ENCODE measurements at places on chromosomes 2 and 18.

DNA sequence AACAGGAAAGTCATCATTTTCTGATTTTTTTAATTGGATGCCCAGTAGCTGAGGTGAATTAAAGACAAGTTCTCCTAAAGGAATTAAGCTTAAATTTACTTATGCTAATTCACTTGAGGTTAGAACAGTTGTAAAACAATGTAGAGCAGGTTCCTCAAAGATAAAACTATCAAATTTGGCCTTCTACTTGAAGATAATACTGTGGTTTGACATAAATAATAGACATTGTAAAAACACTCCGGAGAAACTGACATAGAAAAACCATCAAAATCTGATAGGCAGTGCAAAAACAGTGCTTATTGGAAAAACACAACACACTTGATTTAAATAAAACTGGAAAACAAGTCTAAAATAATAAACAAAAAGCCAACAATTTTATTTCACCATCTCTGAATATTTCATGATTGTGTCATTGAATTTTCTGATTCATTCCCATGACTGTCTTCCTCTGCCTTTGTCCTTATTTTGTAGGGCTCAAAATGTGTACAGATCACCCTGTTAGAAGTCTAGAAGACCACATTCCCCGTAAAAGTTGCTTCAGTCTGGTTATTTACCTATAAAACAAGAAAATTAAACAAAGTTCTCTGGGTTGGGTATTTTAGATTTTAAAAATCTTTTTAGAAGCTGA lies 28.3 kb upstream of the SLC40A1 start:
- DNase-seq, result no peak

DNA sequence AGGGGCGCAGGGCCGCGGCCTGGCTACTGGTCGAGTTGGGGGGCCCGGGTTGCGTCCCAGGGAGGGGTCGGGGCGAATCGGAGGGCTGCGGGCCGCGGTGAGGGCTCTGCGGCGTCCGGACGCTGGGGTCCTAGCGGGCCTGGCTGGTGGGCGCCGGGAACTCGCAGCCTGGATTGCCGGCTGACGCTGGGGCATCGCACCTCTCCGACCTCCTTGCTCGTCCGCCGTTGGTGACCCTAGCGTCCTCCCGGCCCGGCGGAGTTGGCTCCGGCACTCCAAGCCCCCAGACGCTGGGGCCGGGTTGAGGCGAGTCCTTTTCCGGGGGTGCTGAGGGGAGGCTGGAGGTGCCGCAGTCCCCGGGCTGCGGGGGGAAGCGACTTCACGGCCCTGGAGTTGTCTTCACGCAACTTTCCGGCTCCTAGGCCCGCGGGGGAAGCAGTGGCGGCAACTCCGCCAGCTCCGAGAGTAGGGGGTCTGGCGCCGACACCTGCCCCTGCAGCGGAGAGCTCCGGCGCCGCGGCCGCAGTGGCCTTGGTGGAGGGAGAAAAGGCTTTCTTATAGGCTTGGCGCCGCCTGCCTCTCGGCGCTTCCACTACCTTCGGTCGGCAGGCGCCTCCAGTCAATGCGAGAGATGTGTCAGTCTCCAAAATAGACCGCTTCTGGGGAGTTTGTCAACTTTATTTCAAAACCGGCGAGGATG lies 70.3 kb downstream of the HAUS1 start:
- DNase-seq, result peak; percentile 3

GRCh38 chr2:763766-764525 lies 86.7 kb upstream of the TMEM18 start:
- DNase-seq, result no peak

- DNase-seq, result no peak
Measured at GRCh38 chr2:214774108-214774507, 35.4 kb downstream of the BARD1 start.

- no peak for DNase-seq
Measured at GRCh38 chr2:238739668-238740067, 108.2 kb upstream of the TWIST2 start.

DNA sequence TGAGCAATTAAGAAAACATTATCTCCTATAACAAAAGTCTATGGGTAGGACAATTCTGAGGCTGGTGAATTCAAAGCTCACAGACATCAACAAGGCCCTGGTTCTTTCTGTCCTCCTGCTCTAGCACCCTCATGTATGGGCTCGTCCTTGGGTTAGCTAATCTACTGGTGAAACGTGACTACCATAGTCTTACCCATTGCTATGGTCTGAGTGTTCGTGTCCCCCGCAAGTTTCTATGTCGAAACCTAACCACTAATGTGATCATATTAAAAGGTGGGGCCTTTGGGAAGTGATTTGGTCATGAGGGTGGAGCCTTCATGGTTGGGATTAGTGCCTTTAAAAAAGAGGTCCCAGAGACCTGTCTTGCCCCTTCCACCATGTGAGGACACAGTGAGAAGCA lies 564.7 kb downstream of the TNS1 start:
- no peak for DNase-seq

DNA sequence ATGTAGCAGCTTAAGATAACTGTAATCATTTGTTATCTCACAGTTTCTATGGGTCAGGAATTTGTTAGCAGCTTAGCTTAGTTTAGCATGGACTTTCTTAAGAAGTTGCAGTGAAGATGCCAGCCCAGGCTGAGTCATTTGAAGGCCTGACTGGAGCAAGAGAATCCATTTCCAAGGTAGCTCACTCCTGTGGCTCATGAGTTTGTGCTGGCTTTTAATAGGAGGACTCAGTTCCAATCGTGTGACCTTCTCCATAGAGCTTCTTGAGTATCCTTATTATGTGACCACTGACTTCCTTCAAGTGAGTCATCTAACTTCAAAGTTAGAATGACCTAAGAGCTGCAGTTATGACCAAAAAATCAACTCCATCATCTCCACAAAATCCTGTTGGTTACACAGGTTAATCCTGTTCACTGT lies 1.4 kb downstream of the GPATCH11 start:
- no peak for DNase-seq

DNA sequence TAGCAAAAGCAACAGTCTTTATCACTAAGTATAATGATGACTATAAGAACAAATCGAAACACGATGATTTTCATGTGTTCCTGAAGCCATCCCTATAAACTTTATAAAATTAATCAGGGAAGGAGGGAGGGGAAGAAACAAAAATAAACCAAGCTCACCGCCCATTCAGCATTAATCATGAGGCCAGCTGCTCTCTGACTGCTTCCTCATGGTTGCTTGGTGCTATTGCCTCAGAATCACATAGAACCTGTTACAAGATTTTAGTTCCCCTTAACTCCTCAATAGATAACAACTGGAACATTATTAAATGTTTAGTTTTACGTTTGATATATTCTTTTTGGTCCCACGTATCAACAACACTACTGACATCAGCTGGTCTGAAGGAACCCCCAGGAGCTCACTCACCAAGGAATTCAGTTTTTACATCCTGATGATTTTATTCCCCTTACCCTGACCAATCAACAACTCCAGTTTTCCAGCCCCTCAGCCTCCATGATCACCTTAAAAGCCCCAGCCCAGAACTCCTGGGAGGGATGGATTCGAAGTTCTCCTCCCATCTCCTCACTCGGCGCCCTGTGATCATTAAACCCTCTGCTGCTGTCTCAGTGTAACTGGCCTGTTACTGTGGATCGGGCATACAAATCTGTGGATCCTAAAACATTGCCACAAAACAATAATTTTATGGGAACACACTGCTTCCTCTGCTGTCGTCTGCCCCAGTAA lies 10.6 kb upstream of the HNRNPLL start:
- no peak for DNase-seq

GRCh38 chr2:224786848-224787247 lies 70.7 kb upstream of the CCDC195 start:
- no peak for DNase-seq

DNA sequence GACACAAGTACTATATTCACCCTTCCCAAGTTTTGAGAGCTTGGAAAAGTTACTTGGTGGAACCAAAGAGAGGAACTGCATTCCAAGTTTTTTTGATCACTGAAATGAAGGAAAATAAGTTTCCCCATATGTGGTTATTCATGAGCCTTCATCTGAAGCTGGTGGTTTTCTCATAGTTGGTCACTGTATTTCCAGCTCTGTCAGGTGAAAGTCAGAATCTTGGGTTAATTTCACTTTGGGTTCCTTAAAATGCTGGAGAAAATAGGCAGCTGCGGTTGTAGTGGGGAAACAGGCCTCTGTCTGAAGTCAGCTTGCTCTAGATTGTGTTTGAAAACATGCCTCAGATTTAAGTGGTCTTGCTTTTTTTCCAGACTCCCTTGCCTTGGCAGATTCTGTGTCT lies 200.5 kb downstream of the HRH4 start:
- DNase-seq, result no peak
